ENCODE measurements at places on chromosomes 6 and 20.

DNA sequence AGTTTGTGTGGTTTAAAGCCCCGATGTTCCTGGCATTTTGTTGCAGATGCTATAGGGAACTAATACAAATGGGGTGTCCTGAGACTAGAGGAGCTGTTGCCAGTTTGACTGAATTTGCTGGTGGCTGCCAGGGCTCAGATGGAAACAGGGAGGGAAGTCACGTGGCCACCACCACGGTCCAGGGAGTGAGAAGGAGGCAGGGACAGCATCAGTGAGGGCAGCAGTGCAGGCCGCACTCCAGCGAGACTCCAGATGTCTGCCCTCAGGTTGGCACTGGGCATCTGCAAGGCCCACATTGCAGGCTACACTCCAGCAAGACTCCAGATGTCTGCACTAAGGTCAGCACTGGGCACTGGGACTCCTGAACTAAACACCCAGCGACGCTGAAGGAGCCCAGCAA lies 86.2 kb downstream of the RAMACL start:
- ATAC-seq, result no peak

DNA sequence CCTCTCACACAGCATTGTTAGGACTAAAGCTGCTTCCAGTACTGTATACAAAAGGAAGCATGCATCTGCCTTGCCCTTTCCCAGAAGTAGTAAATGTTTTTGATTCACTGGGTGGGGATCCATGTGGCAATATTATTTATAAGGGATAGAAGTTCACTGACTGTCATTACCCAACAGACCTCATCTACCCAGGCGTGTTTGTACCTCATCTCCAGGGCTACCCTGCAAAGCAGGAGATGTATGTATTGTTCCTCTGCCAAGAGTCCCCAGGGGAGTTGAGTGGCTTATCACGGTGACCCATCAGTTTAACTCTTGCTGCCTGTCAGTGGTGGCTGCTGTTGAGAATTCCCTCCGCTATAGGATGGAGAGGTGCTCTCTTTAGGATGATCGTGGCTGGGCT lies 42.5 kb downstream of the SLC24A3 start:
- no peak for ATAC-seq

DNA sequence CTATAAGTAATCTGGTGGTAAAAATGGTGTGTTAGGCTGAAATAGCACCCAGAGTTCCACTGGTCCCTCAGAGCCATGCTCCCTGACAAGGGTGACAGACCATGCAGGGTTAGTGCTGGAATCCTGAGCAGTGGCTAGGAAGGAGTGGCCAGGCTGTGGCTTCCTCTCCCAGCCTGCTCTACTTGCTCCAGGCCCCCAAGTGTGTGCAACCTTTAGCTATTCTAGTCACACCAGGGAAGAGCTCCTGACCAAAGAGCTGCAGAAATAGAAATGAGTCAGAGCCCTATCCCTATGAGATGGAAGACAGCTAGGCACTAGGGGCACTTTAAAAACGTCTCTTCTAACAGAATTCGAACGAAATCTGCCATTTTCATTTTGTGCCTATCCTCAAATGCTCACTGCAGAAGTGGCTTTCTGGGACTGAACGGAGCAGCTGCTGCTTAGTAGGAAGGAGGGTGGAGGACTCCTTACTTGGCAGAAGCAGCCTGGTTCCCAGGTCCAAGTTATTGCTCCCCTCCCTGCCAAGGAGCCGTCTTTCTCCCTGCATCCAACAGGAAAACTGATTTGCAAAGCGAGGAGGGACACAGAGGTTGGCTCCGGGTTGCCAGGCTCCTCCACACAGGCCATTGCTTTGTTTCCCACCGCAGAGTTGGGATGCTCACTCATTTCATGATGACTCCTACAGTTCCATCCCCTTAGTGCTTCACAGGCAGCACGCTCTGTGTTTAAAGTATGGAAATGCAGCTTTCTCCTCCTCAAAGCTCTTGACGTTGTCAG lies 754.5 kb downstream of the C6orf118 start:
- ATAC-seq, result no peak

DNA sequence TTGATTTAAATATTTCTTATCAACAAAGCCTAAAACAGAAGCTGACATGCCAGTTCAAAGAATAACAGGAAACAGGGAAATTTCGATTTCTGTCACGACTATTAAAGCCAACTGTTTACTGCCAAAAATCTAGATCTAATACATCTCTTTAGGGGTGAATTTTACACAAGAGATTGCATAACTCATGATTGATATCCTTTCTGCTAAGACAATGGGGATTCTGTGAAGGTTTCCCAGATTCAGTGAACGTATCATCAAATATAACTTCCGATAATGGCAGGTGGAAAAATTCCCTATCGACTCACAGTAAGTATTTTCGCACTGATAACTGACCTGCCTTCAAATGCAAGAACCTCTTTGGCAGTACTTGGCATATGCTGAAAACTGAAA lies 42.9 kb downstream of the NHSL1 start:
- ATAC-seq, result no peak

DNA sequence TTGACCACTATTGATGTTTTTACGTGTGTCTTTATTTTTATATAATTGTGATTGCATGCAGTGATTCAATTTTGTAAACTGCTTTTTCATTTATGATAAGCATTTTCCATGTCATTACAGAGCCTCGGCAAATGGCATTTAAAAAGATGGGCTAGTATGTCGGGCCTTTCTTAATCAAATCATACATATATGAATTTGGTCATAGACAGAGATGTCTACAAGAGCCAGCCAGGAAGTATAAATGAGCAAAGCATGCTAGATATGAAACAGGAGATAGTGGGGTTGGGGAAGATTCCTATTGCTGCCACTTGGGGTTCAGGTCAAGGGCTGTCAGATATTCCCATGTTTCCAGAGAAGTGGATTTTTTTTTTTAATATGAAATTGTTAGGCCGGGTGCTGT lies 20.0 kb downstream of the KIF3B start:
- no peak for ATAC-seq

DNA sequence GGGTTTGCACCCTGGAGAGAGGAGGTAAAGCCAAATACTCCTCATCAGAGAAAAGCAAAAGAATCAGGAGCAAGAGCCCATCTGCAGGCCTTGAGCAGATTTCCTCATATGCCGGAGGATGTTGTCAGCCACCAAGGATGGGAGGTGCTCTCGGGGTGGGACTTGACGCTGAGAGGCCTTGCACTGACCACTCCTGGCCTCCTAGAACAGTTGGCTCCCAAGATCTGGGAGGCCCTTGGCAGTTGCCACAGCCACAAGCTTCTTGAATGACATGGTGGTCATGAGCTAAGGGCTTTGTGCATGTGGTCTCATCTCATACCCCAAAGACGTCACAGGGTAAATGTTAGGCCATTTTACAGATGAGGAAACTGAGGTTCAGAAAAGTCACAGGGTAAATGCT lies 75.2 kb upstream of the PMEPA1 start:
- no peak for ATAC-seq

All from motor neuron (in vitro differentiated cells).